Gastrocnemius medialis (tissue), 4 donors: ENCODE measurements at places on chromosomes 12 and 14. TPM values are rescaled to one million over a fixed set of nuclear protein-coding genes. Genes with fewer than 3 reads are reported as not detected.

DNA sequence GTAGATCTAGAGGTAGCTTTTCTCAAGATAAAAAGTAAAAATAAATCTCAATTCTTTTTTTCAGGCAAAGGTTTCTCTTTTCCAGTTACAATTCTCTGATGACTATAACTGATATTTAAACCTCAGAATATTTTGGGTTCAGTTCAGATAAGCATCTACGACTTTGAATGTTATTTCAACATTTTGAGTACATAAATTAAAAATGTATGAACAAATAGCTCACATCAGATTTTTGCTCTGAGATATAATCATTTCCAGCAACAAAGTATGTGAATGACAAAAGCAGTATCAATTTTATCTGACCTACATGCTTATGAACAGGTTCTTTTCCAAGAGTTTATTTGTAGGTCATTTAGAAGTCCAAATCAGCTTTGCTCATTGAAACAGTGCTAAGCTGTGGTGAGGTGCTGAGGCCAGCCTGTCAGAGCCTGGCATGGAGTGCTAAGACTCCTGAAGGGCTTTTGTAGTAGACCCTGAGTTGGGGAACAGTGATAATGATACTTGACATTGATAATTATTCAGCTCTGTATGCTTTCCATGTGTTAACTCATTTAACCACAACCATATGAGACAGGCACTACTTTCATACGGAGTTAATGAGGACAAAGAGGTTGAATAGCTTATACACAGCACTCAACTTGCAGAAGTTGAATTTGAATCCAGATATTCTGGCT, 205.0 kb upstream of the DCN start:
- no peak for DNase-seq

- no peak for DNase-seq
Measured at GRCh38 chr12:11929714-11930113, 141.0 kb upstream of the BCL2L14 start.

GRCh38 chr12:95874452-95874851, 15.7 kb downstream of the SNRPF start:
- DNase-seq, result no peak

DNA sequence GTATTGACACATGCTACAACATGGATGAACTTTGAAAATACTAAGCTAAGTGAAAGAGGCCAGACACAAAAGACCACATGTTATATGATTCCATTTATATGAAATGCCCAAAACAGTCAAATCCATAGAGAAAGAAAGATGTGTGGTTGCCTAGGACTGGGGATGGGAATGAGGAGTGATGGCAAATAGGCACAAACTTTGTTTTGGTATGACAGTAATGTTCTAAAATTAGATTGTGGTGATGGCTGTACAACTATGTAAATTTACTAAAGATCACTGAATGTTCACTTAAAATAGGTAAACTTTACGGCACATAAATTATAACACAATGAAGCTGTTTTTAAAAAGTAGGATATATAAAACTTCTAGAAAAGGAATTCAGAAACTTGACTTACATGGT, 41.7 kb downstream of the PPP1R13B start:
- DNase-seq, result no peak

GRCh38 chr14:21647380-21647779, 6.3 kb upstream of the OR4E2 start:
- DNase-seq, result no peak

GRCh38 chr12:109460538-109460937, 16.6 kb downstream of the KCTD10 start:
- no peak for DNase-seq

DNA sequence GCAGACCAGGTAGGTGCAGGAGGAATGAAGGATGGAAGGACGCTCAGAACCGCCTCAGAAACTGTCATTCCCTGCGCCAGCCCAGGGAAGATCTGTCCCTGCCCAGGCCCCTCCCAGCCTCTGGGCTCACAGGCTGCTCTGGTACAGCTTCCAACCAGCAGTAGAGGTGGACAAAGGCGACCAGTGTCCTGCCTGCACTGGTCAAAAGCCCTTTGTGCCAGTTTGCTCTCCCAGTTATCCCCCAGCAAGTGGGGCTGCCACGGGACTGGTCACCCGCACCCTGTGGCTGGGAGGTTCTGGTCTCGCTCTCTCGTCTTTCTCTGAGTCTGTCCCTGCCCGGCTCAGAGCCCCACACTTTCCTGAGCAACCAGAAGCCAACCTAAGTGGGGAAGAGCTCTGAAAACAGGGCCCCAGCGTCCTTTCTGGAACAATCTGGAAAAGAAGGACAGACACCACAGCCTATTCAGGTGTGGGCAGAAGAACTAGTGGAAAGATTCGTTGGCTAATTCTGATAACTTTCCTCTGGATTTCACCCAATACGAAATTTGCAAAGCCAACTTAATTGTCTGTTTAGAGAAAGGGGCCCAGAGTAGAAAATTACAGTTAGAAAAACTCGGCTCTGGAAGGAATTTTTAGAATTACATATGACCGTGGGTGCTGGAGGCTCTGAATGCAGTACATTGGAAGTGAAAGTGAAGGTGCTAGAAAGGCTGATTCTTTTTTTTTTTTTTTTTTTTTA, 21.7 kb downstream of the SNRNP35 start:
- no peak for DNase-seq

GRCh38 chr14:101119830-101120571, 216.5 kb upstream of the RTL1 start:
- DNase-seq, result no peak

DNA sequence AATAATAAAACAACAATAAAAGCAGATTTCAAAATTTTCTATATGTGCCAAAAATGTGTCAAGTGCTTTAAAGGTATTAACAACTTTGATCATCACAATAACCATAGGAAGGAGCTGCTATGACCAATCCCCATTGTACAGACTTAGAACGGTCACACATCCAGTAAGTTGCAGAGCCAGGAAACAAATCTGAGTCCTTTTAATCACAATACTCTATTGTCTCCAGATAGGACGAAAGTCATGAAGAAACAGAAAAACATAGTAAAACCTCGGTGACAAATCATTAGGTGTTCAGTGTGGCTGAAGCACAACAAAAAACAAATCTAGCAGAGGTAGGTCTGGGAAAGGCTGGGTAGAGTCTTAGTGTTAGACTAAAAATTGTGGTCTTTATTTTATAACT, 178.8 kb downstream of the GRIP1 start:
- DNase-seq, result no peak

GRCh38 chr14:71398450-71398849, 491.2 kb downstream of the PCNX1 start:
- no peak for DNase-seq

DNA sequence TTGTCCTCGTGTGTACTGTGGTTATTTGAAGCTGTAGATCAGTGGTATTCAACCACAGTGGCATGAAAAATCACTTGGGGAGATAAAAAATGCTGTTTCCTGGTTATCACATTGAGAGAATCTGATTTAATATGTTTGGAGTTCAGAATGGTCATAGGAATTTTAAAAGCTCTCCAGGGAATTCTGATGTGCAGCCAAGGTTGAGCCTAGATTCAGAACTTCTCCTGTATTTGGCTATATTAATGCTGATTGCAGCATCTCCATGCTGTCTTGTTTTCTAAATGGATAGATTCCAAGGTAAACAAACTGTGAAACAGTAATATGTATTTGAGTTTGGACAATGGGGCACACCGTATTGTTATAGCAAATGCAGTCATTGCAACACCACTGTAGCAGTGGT, 982.2 kb upstream of the FBXO33 start:
- DNase-seq, result no peak

OR6C2 gene
- total RNA-seq, result not detected

DNA sequence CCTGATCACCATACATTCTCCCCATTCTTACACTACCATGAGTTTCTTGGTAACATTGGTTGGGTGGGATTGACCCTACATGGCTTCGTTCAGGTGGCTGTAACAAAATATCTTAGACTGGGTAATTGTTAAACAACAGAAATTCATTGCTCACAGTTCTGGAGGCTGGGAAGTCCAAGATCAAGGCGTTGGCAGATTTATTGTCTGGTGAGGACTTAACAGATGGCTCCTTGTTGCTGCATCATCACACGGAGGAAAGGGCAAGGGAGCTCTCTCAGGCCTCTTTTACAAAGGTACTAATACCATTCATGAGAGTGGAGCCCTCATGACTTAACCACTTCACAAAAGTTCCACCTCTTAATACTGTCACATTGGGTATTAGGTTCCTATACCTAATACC, 116.7 kb upstream of the EGLN3 start:
- no peak for DNase-seq

DNA sequence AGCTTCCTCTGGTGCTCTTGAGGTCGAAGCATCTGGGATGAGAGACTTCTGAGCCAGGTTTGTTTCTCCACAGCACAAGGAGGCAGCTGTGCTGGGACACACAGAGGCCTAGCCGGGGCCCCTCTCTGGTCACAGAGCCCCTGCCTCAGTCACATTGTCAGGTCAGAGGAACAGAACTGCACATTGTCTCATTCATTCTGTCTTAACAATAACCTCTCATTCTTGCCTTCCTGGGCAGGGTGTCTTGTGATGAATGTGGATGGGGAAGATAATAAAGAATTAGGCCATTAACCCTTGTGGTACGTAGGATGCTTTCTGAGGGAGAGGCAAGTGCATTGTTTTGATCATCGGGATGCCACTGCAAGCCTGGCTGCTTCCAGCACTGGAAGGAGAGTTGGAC, 29.8 kb downstream of the FNTB start:
- DNase-seq, result no peak

DNA sequence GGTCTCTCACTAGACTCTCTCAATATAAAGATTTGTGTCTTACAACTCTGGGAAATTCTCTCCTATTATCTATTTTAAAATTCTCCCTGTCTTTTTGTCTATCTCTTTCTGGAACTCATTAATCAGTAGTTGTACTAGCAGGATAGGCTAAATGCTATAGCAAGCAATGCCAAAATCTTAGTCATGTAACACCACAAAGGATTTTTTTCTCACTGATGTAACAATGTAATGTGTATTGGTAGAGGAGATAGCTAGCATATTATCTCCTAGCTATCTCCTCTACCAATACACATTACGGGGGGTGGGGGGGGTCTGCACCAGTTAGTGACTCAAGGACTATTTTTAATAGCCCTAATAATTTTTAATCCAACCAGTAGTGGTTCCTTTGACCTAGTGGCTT, 225.4 kb downstream of the KLHL28 start:
- DNase-seq, result no peak

CNTN1 gene
- 0.17 TPM for total RNA-seq

KRT77 gene
- not detected for total RNA-seq

DNA sequence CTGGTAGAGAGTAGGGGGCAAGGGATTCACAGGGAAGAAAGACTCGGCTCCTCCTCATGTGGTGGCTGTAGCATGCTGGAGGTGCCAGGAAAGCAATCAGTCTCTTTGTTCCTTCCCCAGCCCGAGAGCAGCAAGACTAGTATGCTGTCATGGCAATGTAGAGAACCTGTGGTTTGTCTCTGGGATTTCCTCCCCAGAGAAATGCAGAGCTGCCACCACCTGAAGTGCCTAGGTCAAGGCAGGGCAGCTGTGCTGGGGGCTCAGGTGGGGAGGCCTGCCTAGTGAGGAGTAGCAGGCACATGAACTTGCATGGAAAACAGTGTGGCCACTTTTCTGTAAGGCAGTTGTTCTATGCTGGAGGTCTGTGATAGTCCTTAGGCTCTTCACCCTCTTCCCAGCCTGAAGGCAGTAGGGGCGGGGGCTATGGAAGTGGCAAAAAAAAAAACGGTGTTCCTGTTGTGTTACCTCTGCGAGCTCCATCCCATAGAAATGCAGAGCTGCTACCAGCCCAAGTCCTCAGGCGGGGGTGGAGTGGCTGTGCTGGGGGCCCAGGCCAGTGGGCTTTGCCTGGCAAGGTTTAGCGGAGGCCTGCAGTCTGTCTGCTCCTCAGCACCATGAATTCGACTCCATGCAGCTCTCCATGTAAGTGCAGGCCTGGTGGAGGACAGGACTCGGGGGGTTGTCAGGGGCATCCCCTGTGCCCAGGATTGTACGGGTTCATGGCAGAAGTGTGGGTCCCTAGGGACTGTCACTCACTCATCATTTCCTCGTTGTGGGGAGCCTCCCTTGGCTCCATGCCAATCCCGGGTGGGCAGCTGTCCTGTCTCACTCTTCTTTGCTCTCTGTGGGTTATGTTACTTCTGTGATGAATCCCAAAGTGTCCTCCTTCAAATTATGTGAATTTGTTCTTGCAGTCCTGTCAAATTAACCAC, 4.1 kb upstream of the CLEC4D start:
- no peak for DNase-seq

- no peak for DNase-seq
Measured at GRCh38 chr12:86627001-86627400, 370.8 kb upstream of the MGAT4C start.

- no peak for DNase-seq
Measured at GRCh38 chr12:70806043-70806442, 114.5 kb downstream of the PTPRR start.

KRT83 gene
- total RNA-seq, result not detected

MORN3 gene
- not detected for total RNA-seq

DNA sequence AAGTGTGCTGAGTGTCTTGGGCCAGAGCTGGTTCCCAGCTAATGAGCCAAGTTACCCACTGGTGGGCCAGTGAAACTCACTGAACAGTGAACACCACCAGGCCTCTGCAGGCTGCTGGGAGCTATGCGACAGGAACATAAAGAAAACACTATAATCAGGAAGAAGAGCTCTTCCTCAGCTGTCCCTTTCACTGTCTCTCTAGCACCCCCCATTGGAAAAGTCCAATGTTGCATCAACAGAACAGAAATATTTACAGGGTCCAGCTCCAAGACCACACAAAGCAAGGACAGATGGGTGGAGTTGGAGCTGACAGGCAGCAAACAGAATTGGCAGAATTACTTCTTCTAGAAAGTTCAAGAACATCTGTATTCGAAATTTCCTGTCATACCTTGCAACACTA, 903.6 kb upstream of the TMEM132C start:
- DNase-seq, result no peak
